Endothelial cell (in vitro differentiated cells): ENCODE measurements at places on chromosomes 5 and 9. TPM values are rescaled to one million over a fixed set of nuclear protein-coding genes. Genes with fewer than 3 reads are reported as not detected.

GRCh38 chr5:103347716-103348423, 89.3 kb downstream of the MACIR start:
- DNase-seq, result no peak

GRCh38 chr9:111034170-111034897, 3.9 kb downstream of the LPAR1 start:
- DNase-seq, result no peak

DNA sequence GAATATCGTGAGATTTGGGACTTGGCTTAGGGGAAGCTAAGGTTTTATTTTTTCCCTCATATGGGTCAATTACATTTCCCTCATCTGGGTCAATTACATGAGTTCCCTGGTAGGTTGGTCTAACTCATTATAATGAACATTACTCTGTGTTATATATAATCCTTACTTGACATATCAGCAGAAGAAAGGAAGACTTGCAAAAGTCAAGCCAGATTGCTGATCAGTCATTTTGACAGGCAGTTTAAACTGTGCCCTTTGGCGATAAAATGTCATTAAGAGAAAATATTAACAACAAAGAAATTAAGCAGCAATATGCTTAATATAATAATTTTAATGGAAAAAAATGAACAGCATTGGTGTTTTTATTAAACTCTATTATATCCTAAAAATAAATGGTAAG, 23.1 kb upstream of the TRPM3 start:
- no peak for DNase-seq

- no peak for DNase-seq
Observed at GRCh38 chr5:125148076-125148475, 401.6 kb upstream of the ZNF608 start.

- no peak for DNase-seq
Observed at GRCh38 chr9:86721843-86722705, 225.2 kb downstream of the GAS1 start.

Gene PCA3
- total RNA-seq, result 0.62 TPM

Gene CNTNAP3
- total RNA-seq, result 1.5 TPM

DNA sequence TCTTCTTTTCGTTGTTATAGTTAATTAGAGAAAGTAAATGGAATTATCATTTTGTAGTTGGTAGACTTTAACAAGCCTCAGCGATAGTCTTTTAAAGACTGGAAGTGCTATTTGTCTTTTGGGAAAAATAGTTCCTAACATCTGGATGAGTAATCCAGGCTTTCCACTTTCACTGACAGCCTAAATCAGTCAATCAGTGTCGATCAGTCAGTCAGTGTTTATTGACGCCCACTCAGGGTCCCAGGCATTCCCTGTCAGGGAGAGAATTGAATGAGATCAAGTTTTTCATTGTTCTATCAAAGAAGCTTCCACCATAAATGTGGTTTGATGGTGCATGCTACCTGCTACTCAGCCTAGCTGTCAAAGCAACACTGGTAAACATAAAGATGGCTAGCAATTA, 2.6 kb downstream of the ABL1 start:
- DNase-seq, result no peak
